Stimulated activated CD4-positive, alpha-beta T cell treated with anti-CD3 and anti-CD28 coated beads, Interleukin-1b, Interleukin-23, amount 100 ng/mL, for 1 hour (primary cell): ENCODE measurements at places on chromosomes 2 and 18.

- no peak for DNase-seq
Observed at GRCh38 chr2:14902953-14903352, 270.4 kb downstream of the LRATD1 start.

DNA sequence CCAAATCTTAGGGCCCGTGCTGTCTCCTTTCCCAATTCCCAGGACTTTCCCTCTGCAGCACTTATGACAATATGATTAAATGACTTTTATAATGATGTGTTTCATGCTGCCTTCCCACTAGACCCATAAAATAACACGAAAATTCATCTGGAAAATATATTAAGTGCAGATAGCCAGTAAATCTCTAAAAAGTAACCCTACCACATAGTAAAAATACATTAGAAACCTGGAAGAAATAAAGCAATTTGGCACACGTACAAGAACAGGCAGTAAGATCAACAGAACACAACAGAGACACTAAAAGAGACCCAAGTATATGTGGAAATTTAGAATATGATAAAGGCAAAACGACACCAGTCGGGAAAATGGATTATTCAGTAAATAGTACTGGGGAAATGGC lies 30.2 kb upstream of the POMC start:
- no peak for DNase-seq

GRCh38 chr2:122315306-122315705 lies 559.9 kb downstream of the TSN start:
- no peak for DNase-seq

- no peak for DNase-seq
Observed at GRCh38 chr18:1296237-1296636, 391.6 kb downstream of the ADCYAP1 start.

GRCh38 chr2:135144343-135144742 lies 92.3 kb downstream of the RAB3GAP1 start:
- DNase-seq = no peak
